ENCODE measurements at places on chromosomes 4 and X.

- DNase-seq = no peak
Observed at GRCh38 chr4:153204247-153204671, at the start of gene TRIM2. TSS of gene TRIM2 (plus strand) at chr4:153204443. CDS start at chr4:153204531, 88 bp downstream.

DNA sequence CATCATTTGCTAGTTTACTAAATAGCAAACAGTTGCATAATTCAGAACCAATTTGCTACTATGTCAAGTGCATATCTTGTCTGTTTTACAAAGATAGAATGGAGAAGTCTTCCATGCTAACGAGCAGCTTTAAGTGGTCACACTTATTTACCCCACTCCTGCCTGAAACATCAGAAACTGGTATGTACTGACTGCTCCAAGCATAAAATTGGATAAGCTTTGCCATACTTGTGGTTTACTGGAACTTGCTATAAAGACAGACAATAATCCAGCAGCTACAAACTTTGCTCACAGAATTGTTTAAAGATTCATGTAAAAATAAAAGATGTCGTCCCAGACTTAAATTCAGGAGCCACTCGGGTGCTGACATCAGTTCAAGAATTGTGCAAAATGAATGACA lies 13.3 kb upstream of the CDKL2 start:
- no peak for DNase-seq

DNA sequence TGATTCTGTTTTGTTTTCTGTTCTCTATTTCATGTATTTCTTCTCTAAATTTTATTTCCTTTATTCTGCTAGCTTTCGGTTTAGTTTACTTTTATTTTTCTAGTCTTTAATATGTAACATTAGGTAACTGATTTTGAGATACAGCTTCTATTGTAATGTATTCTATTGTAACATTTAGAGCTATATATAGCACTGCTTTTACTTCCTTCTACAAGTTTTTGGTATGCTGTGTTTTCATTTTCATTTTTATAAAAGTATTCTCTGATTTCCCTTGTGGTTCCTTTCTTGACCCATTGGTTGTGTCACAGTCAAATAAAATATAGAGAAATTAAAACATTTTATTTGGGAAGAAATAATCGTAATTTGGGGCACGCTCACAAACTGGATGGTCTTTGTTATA lies 13.9 kb upstream of the CT47A1 start:
- no peak for DNase-seq

DNA sequence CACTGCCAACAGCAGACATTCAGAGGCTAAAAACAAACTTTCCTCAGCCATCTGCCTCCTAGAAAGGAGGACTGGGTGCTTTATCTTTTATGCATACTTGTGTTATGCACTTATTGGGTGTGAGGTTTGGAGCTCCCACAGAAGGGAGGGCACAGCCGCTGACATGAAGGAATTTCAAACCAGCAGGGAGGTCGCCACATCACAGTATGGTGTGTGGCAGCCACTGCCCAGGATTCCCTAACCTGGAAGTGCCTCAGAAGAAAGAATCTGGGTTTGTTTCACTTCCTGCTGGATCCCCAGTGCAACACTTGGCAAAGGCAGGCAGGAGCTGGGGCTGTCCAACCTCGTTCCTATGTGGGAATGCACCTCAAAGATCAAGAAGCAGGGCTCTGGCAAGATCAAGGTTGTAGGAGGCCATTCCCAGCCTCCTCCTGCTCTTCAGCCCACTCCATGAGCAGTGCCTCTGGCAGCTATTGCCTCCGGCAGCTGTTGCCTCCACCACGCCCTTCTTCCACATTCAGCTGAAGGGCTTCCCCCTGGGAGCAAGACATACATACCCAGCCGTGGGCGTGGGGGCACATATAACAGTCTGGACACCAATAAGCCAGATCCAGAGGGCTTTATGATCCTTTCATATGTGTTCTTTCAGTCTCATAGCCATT lies 109.0 kb upstream of the MAMLD1 start:
- no peak for DNase-seq

DNA sequence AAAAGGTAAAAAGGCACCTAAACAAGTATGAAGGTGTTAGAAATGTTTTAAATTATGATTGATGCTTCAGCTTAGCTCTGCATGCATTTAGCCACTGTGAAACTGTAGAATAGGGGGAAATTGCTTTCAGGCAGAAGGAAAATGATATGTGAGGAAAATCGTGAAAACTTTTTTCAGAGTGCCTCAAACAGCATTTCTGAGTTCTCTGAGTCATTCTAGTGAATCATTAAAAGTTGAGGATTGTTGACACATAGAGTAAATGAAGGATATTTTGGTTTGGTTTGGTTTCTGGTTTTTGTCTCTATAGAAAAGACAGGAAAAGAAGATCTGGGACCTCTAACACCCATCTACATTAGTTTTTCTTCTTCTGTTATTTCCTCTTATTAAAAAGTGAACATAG lies 332.5 kb upstream of the TRAM1L1 start:
- DNase-seq = no peak
